Stimulated activated CD4-positive, alpha-beta T cell treated with anti-CD3 and anti-CD28 coated beads, Interleukin-1b, Interleukin-23, amount 100 ng/mL, for 4 hours (primary cell): ENCODE measurements at places on chromosomes 5 and 9.

DNA sequence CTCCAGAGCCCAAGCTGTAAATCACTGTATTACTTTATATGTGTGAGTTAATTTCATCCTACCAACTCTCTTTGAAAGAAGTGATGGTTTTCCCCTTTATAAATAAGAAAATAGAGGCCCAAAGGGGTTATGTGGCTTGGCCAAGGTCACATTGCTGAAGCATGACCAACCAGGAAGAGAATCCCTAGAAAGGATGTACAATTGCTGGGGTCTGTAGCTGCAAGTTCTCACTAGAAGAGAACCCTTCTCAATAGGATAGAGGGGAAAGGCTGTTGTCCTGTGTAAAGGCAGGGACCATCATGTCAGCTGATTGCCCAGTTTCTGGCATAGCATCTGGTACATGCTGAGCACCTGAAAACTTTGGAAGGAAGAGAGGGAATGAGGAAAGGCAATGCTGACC is 39.0 kb upstream of the FAT2 start:
- DNase-seq: no peak

- DNase-seq: no peak
Observed at GRCh38 chr5:146340260-146341081, 1.8 kb downstream of the POU4F3 start.

DNA sequence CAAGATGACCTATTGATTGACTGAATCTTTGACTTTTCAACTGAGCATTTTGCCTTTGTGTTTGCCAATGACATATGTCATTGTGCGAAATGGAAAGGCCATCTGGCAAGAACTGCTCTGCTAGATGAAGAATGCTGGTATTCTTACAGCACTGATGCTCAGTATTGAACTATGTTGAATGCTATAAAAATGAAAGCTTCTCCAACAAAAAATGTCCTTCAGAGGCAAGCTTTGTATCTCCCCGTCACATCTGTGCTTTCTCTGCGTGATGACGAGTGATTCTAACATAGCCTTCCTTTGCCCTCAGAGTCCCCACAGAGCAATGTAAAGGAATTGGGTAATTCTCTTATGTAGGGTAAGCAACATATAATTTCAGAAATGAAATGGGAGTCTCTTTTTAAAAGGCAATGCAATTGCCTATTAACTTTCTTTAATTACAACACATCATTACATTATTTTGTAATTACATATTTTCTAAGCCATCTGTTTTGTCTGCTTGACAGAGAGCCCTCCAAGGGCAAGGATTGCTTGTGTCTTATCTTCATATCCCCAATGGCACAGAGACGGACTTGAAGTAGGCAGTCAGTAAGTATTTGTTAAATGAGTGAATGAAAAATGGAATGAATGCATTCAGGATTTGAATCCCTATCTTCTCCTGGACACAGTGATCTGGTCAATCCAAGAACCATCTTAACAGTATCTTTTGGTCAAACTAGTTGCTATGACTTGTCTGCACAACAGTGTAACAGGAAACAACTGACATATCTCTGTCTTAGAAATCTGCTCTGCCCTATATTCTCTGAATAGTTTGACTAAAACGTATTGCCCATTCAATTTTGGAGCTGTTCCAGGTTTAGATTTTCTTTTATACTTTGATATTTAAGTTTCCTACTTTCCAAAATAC is 46.1 kb downstream of the ENC1 start:
- DNase-seq: no peak

DNA sequence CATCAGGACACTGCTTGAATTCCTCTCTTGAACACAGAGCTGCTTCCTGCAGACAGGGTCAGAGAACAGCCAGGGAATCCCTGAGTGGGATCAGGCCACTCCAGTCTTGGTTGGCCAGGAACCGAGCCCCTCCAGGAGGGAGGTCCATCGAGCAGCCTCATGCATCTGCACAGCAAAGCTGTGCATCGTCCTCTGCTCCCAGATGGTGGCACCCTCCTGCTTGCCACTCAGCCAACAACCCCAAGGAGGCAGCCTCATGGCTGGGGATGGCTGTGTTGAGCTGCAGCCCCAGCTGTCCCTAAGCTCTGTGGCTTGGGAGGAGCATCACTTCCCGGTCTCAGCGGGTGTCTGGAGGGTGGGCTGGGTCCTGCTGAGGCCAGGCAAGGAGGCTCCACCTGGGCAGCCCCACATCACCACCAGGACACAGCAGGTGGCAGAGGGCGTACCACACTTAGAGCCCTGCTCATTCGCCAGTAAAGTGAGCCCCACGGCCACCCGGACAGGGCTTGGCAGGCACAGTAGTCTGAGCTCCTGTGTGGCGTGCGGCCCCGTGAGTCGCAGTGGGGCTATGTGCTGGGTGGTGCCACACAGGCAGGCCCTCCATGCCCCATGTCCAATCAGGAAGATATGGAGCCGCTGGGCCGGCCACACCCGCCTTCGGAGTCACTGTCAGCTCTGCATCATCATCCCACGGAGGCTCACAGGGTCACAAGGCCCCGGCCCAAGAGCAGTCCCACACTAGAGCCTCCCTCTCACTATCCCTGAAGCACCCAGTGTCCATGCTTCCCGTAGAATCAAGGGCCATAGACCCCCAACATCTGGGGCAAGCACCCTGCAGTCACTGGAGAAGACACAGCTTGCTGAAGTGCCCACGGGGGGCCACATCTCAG is 11.9 kb downstream of the LPCAT1 start:
- DNase-seq: no peak

DNA sequence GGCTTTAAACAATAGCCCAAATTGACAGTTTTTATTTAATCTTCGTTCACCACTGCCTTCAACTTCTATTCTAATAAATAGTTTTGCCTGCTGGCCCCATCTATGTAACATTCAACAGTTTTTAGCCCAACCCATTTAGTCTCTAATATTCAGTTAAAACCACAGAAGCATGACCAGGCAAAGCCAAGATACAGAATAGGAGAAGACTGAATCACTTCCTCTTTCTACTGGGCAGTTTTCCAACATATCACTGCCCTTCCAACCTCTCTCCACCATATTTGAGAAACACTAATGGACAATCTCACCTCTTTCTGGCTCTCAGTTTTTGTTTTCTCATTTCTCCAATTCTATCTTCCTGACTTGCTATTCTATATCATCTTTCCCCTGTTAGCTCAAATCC is 352.9 kb downstream of the DNAH5 start:
- DNase-seq: no peak

DNA sequence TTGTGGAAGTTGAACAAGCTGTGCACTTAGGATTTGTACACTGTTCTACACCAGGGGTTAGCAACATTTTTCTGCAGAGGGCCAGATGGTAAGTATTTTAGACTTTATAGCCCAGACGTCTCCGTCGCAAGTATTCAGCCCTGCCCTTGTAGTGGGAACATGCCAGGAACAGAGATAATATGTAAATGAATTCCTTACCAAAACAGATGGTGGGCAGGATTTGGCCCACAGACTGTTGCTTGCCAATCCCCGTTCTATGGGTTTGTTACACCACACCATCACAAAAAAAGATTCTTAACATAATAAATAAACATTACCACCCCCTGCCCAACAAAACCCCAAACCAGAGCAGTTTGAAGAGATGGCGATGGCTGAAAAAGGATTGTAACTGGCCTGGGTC is 74.3 kb downstream of the AMBP start:
- no peak for DNase-seq

GRCh38 chr9:27469550-27469949 is 54.5 kb upstream of the IFNK start:
- DNase-seq: no peak

DNA sequence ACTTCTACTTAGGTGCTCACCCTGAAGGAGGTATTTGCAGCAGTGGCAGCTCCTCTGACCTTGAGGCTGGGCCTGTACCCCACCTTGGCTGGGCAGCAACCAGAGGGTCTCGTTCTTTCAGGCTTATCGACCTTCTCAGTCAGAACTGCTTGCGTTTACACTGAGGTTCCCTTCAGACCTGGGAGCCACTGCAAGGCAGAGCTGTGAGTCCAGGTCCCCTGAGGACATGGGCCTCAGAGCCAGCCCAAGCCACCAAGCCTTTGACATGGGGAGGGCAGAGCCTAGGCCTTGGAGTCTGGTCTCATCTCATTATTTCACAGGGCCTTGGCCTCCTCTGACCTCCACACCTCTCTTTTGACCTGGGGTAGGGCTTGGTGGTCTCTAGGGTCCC is 13.7 kb downstream of the ACSL6 start:
- DNase-seq: no peak

- DNase-seq: no peak
Observed at GRCh38 chr5:78519198-78519941, 129.2 kb downstream of the LHFPL2 start.

- no peak for DNase-seq
Observed at GRCh38 chr5:168292786-168293696, 1.6 kb downstream of the WWC1 start.

GRCh38 chr5:160133071-160133917 is 14.0 kb upstream of the PWWP2A start:
- DNase-seq: no peak

GRCh38 chr5:17992291-17992690 is 358.0 kb downstream of the TAF11L14 start:
- DNase-seq: no peak

DNA sequence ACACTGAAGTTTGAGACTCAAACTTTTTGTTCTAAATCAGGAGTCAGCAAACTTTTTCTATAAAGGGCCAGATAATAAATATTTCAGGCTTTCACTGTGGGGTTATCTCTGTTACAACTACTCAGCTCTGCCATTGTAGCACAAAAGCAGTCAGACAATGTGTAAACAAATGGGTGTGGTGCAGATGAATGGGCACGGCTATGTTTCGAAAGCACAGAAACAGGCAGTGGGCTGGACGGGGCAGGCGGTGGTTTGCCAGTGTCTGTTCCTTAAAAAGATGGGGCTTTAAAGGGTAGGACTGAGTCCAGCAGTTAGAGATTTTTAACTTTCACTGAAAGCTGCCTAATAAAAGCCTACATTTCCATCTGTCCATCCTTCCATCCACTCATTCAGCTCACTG is 48.9 kb downstream of the PFDN1 start:
- DNase-seq: no peak

- DNase-seq: no peak
Observed at GRCh38 chr5:61290791-61291210, 41.3 kb upstream of the ZSWIM6 start.

GRCh38 chr5:169094586-169095409 is 206.1 kb downstream of the SLIT3 start:
- no peak for DNase-seq

- no peak for DNase-seq
Observed at GRCh38 chr5:14261235-14261634, 118.1 kb downstream of the TRIO start.

DNA sequence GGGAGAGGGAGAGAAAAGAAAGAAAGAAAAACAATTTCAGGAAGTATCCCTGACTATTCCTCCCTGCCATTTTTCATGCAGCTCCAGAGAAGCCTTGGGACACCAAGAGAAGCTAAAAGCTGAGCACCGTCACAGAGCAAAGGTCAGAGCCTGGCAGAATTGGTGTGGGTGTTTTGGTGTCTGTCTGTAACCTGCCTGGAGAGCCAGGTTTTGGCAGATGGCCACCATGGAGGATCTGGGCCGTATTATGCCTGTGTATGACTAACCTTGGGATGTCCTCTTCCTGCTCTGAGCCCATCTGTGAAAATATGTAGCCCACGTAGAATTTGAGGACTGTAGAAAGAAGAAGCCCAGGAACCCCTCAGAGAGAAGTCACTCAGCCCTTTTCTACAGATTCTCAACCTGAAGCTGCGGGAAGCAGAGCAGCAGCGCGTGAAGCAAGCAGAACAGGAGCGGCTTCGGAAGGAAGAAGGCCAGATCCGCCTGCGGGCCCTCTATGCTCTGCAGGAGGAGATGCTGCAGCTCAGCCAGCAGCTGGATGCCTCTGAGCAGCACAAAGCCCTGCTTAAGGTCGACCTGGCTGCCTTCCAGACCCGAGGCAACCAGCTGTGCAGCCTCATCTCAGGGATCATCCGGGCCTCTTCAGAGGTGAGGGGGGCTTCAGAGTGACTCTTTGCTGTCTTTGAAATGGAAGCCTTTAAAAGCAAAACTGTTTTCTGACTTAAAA is 18.8 kb downstream of the GLE1 start:
- DNase-seq: no peak

GRCh38 chr5:149397530-149397929 is 18.4 kb upstream of the IL17B start:
- DNase-seq: no peak

DNA sequence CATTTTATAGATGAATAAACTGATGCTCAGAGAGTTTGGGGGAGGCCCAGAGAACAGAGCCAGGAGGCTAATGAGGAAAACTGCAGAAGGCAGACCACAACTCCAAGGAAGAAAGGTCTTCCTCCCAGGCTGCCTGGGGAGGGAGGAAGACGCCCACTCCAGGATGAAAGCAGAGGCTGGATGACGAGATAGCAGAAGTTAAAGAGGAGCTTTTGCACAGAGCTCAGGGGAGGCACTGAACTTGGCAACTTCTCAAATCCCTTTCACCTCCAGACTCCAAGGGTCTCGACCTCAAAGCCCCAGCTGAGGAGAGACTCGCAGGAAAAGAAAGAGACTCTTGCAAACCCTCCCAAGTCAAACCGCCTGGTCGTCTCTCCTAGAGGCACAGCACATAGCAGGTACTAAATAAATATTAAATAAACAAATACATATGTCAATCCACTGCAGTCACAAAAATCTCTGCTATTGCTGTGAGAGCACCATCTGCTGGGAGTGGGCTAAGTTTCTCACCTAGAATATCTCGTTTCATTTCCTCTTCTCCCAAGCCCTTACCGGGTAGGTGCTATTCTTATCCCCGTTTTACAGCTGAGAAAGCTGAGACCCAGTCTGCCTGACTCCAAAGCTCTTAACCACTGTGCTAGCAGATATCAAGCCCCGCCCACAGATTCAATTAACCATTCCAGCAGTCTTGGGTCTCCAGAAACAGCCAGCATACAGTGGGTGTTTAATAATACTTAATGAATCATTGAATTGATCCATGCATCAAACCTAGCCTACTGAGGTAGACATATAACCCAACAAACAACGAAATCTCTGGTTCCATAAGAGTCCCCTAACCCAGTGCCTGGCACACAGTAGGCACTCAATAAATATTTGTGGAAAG is 97.8 kb upstream of the HAND1 start:
- DNase-seq: no peak

- no peak for DNase-seq
Observed at GRCh38 chr5:143427122-143427735, 23.7 kb upstream of the NR3C1 start.

GRCh38 chr9:109349421-109349846 is 28.6 kb upstream of the EPB41L4B start:
- no peak for DNase-seq

DNA sequence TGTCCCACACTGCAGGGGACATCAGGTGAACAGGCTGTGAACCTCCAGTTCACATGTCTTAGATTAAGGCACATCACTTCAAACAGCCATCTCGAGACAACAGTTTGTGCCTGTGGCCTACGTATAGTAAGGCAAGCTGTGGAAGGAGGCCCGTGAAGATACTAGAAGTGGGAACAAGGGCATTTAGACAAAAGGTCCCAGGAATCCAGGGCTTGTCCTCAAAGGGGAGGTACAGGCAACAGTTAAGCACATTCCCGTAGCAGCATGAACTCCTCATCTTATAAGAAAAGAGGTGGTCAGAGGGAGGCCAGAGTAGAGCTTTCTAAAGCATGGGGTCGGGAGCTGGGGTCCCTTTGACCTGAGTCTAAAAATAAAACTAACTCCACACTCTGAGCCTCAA is 122.5 kb upstream of the TRPM3 start:
- no peak for DNase-seq

- no peak for DNase-seq
Observed at GRCh38 chr5:6792911-6793471, 79.8 kb downstream of the TENT4A start.
